NB4 (cell line): ENCODE measurements at places on chromosomes 3 and 15.

DNA sequence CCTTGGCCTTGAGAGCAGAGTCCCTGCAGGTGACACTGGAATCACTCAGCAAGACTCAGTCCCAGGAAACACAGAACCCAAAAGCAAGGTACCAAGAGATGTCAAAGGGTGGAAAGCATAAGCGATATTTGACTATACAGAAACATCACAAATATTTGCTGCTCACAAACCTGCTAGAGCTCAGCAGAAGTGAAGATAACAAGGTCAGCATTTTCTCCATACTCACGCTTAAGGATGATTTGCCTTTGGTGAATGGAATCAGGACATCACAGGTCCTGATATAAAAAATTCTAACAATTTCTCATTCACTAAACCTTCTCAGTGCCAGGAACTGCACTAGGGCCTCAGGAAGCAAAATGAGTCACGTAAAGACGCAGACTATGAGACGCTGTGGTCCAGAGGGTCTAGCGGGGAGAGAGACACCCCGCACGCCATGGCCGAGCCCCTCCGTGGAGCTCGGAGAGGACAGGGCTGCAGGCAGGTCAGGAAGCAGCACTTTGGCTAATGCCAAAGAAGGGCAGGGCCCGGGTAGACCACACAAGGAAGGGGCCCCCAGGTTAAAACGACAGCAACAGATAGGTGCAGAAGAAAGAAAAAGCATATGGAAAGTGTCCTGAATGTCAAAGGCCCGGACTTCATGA lies 10.7 kb downstream of the PCSK6 start:
- no peak for DNase-seq

DNA sequence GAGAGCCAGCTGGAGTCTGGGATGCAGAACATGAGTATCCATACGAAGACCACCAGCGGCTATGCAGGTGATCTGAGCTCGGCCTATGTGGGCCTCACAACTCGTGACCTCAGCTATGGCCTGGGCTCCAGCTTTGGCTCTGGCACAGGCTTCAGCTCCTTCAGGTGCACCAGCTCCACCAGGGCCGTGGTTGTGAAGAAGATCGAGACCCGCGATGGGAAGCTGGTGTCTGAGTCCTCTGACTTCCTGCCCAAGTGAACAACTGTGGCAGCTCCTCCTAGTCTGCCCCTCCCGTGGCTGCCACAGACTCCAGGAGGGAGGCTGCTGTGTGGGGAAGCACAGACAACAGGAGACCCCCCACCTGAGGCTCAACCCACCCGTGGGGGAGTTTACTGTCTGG lies 3.6 kb upstream of the KPNA4 start:
- DNase-seq, result peak; percentile 19

- no peak for DNase-seq
These were observed 131.6 kb downstream of the SV2B start for GRCh38 chr15:91231703-91232102.

DNA sequence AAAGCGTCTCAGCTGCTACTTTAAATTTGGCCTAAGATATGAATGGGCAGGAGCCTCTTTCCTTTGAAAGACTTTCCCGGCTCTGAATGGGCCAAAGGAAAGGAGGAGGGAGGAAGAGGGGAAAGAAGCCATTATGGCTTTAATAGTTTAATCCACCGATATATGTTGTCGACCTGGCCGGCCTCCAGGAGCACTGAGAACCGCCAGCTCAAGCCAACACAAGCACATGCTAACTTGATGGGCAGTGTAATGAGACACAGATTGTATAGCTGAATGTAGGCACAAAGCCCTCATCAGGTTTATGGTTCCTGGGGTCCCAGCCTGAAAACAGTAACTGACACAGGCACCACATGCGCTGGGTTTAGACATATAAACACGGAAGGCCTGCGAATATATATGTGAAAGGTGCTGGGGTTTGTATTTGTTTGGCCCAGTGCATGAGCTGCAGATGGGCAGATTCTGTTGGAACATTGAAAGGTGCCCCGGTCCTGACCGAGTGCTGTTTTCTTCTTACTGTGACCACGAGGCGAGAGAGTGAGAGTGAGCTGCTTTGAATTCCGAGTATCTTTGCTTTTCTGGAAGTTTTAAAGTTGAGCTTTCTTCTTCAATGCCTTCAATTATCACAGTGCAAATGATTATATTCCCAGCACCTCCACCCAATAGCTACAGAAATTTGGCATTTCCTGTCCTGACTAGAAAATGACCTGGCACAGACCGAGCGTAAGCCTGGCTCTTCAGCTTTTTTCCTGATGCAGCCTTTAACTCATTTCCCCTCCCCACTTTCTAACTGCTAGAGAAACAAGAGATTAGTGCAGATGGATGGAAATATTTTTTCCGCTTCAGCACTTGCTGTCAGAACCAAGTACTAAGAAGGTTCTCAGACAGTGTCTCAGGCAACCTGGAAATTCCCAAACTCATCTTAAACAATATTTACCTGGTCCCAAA lies 267.3 kb downstream of the RORA start:
- DNase-seq, result no peak

- no peak for DNase-seq
These were observed 3.9 kb downstream of the NFKBIZ start for GRCh38 chr3:101852983-101853840.

GRCh38 chr3:114144909-114145688 lies 33.8 kb downstream of the DRD3 start:
- no peak for DNase-seq

DNA sequence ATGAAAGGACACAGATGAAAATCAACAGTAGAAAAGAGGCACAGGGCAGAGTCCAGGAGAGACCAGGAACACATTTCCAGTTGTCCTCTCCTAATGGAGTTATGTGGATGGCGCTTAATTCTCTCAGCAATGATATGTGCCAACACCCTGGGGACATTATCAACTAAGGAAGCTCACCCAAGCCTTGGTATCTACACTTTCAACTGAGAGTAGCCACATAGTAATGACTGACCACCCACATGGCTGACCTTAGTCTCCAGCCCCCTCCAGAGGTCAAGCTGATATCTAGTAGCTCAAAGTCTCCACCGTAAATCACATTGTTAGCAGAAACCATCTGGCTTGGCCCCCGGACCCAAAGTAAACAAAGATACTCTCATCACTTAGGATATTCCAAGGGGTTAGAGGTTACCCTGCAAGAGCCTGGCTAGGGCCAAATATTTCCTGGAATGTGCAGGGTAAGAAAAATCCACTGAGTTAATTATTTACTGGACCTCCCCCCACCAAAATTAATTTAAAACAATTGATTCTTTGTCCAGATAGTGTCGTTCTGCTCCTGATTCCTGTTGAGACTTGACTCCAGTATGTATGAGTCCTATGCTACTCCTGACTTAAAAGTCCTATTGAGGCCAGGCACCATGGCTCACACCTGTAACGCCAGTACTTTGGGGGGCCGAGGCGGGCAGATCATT lies 24.8 kb downstream of the GABRR3 start:
- no peak for DNase-seq

GRCh38 chr3:111333642-111334041 lies 208.4 kb upstream of the CD96 start:
- no peak for DNase-seq

GRCh38 chr3:16063603-16064002 lies 110.9 kb upstream of the GALNT15 start:
- no peak for DNase-seq

- DNase-seq, result no peak
These were observed 229.8 kb downstream of the SNRPN start for GRCh38 chr15:25184356-25185155.

- no peak for DNase-seq
These were observed 83.2 kb upstream of the ATP10A start for GRCh38 chr15:25946241-25946805.

DNA sequence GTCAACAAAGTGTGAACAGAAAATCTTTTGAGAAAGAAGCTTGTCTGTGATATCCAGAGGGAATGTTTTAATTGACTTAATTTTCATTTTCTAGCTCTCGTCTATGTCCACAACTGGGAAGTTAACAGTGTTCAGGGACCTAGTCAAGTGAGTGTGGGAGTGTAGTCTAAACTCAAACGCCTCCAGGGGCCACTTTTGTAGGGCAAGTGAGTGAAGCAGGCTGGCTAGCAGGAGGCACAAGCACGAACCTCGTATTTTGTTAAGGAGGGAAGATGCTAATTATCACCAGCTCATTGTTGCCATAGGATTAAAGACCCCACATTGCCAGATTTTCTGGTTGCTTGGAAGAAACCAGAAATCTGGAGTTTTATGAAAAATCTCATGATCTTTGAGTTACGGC lies 135.8 kb downstream of the CPNE4 start:
- DNase-seq, result no peak
